Testis (tissue), 5 donors: ENCODE measurements at places on chromosomes 3 and 15. TPM values are rescaled to one million over a fixed set of nuclear protein-coding genes. Genes with fewer than 3 reads are reported as not detected.
A peak's percentile ranks its signal among the peaks of the same experiment; 100 is the strongest.

GRCh38 chr15:69787791-69788190 is 309.9 kb downstream of the TLE3 start:
- DNase-seq = no peak

GRCh38 chr3:195348426-195349115 is 77.6 kb upstream of the XXYLT1 start:
- DNase-seq = no peak

DNA sequence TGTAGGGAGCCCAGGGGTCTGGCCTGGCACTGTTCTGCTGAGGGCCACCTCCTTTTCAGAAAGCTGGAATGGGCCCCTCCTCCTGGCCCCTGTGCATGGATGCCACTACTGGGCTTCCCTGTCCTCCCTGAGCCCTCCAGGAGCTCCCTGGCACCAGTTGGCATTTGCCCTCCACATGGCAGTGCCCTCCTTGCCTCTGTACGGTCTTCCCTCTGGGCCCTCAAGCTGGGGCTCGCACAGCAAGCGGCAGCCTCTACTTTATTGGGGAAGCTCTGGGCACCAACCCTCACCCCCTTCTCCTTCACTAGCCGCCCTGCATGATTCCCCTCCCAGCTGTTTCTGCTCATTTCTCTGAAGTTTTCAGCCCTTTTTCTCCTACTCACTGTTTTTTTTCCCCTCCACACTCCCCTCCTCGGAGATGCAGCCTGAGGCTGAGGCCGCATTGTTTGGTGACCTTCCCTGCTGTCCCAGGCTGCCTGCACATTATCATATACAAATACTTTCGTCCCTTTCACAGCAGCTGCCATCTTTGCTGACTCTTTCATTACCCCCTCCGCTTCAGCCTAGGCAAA is 127.3 kb downstream of the EEFSEC start:
- no peak for DNase-seq

DNA sequence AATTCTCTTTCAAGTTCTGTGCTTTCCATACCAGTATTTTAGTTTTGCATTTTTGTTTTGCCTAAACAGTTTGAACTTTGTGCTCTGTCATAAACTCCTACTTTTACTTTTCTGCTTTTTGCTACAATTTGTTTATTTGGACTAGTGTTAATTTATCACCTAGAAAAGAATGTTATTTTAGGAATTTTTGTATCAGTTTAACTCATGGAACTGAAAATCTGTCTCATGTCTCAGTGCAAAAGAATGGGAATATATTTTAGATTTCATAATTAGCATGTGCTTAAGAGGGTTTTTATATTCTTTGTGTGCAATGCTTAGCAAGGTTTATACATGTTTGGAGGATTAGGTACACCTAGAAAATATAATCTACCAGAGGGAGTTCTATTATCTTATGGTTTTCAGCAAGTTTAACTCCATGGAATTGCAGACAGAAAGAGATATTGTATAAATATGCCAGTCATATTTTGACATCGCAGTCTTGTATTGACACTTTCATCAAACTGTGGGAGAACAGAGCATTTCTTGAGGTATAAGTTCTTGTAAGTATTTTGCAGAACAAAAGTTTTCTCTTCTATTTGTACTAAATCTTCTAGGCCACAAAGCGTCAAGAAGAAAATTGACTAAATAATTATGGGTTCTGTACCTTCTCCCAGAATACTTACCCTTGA is 409.9 kb downstream of the RBMS3 start:
- DNase-seq = no peak

GRCh38 chr3:79414806-79415205 is 353.0 kb downstream of the ROBO1 start:
- DNase-seq = peak; percentile 58

Gene GUCA1C
- 0.87 TPM for total RNA-seq

DNA sequence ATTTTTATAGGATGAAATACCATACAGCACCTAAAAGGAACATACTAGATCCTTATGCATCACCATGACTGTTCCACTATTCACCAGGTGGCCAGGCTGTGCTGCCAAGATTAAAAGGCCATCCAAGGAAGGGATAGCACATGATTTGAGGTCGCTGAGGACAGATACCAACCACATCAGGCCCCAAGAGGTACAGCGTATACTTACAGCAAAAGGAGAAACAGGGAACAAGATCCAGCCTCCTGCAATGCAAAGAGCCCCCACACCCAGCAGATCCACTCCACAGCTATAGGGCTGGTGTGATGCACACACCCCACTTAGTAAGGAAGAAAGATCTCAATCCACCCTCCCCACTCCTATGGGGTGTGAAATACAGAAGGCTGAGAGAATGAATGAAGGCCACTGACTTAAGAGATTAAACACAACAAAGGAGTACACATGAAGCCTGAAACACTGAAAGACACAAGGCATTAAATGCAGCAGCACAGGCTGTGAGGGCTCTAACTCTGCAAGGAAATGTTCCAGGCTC is 32.0 kb upstream of the ZNF445 start:
- DNase-seq = peak; percentile 51

DNA sequence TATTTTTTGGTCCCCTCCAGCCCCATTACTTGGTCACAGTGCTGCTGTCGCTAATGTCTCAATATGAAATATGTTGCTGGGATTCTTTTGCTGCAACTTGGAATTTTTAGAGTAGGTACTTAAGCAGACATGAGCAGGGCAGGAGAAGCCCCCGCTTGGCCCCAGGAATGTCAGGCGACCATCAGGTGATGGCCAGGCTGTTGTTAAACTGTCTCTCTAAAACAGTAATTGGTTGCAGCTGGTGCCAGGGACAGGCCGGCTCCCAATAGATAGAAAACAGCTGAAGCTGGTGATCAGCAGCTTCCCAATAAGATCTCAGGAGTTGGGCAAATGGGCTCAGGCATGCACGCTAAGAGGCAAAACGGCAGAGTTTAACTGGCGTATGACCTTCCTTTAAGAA is 329.9 kb upstream of the TBL1XR1 start:
- no peak for DNase-seq
